ENCODE measurements at places on chromosomes 3 and 15.
A peak's percentile ranks its signal among the peaks of the same experiment; 100 is the strongest.

DNA sequence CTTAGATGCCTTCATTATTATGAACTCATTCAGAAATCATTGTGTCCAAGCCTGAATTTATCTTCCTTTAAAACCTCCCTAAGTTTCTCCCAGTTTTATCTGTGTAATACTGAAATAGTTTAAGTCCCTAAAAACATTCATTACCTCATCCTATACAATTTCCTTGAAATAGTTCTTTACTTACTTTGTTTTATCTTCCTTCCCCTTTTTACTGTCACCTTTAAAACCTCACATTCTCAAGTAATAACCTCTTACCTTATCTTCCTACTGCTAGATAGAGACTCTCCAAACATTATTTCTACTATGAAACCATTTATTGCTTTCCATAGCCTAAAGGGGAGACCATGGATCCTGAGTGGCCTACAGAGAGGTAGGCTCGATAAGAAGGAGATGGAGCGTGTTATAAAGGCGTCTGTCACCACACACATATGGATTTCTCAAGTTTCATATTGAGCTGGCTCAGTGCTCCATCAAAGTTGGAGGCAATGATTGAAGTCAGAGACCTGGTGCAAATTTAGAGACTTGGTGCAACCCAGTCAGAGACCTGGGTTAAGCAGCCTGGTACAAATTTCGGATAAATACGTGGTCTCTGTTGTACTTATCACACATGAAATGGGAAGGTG lies 140.4 kb downstream of the NFKBIZ start:
- DNase-seq = no peak

DNA sequence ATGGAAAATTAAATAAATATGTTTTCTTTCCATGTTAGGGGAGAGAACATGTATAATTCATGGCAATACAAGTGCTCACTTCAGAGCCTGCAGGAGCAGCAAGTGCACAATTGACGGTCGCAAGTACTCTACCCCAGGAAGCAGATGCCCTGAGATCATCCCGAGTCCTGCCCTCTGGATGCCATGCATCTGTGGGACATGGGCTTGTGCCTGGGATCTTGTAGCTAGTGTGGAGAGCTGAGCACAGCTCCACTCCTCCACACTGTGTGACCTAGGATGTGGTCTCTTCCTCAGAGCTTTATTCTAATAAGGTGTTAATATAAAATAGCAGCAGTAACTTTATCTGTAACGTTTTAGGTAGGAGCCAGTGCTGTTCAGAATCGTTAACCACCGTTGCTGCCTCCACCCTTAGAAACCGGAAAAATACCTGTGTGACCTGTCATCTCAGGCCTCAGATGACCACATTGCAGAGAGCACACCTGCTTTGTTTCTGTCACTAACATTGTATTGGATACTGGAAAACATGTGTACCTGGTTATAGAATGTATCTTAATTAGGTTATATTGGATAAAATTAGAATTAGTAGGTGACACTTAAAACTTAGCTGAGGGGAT lies 105.0 kb upstream of the GOLGA6L6 start:
- DNase-seq = no peak

DNA sequence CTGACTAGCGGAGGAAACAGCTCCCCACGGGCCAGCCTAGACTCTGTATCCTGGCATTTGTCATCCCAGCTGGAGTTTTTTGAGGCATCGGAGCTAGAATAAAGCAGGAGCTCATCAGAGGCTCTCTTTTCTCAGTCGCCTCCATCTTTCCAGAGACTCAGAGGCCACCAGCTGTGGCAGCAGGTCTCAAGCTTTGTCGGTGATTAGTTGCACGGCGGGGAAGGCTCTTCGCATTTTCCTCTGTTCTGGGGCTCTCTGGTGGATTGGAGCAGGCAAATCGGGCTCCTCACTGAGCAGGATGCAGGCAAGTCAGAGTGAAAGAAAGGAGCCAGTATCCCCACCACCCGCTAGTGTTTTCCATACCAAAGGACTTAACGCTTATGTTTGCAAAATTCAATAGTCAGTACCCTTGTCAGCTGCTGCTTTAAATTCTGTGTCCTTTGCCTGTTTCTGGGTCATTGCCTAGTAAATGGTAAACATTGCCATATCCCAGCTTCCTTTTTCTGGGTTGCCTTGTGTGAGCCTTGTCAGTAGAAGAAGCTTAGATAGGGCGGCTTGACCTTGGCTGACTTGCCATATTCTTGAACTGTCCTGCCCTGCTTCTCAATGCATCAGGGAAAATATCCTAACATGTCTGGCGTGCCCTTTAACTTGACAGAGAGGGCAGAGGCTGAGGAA lies 127.1 kb downstream of the PTPRG start:
- no peak for DNase-seq

DNA sequence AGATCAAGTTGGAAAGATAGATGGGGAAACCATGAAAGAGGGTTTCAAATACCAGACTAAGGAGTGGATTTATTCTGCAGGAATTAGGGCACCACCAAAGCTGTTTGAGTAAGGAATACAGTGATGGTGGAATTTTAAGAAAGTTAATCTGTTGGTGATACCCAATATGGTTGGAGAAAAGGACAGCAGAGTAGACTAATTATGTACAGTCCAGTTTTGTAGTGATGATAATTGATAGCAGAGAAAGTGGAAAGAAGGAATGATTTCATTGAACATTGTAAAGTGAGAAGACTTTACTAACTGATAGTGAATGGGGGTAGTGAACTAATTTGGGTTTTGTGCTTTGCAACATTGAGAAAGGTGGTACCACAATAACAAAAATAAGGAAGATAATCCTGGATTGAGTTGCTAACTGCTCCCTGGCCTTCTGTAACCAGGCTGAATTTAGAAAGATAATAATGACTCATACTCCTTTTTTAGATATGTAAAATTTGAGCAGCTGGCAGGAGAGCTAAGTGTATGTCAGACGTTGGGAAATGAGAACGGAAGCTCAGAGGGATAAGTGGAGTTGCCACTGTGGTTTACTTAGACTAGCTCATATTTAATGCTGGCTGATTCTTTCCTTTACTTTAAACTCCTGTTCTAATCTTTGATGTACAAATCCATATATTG lies 16.9 kb downstream of the TCAIM start:
- no peak for DNase-seq

DNA sequence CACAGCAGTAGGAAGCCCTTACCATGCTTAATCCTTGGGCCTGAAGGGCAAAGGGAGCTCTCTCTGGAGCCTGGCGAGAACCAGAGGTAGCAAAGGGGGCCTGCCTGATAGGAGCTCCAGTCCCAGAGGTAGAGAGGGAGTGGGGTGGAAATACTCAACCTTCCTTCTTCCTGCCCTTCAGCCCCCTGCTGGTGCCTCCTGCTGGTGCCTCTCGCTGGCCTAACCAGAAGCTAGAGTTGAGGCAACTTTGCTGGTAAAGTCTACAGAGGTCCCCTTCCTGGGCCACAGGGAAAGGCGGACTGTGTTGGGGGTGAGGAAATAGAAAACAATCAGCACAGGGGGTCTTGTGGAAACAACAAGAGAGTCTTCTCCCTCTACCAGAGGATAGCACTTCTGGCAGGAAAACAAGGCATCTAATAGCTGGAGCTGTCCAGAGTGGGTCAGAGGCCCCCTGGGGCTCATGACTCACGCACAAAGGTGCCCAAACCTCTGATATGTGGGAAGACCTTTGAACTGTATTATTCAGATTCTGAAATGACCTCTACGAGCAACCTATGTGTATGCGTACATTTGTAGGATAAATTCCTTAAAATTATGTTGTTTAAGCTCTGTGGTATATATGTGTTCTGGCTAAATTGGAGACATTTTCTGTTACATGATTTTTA lies 133.9 kb downstream of the LRRC28 start:
- no peak for DNase-seq

GRCh38 chr3:159032311-159032710 lies 230.5 kb downstream of the MFSD1 start:
- no peak for DNase-seq

- DNase-seq = peak; percentile 78
These were observed 762 bp downstream of the NCK1 start for GRCh38 chr3:136862617-136863322.

DNA sequence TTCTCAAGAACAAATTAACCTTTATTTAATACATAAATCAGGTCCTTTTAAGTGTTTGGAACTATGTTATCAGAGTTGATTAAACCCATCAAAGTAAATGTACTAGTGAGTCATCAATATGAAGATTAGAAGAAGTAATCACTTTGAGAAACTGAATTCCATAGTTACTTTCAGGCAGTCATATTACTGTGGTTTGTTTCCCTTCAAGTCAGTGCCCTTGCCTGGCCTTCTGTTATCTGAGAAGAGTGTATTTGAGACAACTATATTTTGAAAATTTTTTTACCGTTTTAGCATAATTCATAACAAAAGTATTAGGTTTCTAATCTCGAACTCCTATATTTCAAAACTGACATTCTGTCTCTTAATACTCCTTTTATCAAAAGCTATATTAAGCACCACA lies 73.6 kb downstream of the GMPS start:
- DNase-seq = no peak

- no peak for DNase-seq
These were observed 8.0 kb downstream of the PIK3CA start for GRCh38 chr3:179156170-179156569.

GRCh38 chr3:194212161-194212844 lies 76.4 kb downstream of the HES1 start:
- no peak for DNase-seq

- DNase-seq = peak; percentile 68
These were observed 71.9 kb upstream of the MBNL1 start for GRCh38 chr3:152196782-152197181.

DNA sequence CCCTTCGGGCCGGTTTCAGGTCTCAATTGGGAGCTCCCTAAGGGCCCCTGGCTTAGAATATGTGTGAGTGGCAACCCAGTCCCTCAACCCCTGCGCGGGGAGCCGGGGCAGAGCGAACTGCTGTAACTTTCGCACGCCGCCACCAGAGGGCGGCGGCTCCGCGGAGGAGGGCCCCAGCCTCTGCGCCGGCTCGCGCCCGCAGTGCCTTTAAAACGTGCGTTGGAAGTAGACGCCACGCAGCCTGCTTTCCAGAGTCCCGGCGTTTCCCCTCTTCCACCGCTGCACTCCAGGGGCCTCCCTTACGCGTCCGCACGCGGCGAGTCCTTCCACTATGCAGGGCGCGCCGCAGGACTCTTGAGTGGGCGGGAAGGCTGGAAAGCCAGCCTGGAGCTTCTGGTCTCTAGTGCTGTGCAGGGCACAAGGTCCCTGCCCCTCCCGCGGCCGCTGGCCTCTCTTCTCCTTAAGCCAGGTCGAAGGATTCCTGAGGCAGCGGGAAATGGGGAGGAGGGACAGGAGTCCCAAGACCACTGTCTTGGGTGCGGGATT lies 23.7 kb upstream of the RNU6-1 start:
- DNase-seq = peak; percentile 88

DNA sequence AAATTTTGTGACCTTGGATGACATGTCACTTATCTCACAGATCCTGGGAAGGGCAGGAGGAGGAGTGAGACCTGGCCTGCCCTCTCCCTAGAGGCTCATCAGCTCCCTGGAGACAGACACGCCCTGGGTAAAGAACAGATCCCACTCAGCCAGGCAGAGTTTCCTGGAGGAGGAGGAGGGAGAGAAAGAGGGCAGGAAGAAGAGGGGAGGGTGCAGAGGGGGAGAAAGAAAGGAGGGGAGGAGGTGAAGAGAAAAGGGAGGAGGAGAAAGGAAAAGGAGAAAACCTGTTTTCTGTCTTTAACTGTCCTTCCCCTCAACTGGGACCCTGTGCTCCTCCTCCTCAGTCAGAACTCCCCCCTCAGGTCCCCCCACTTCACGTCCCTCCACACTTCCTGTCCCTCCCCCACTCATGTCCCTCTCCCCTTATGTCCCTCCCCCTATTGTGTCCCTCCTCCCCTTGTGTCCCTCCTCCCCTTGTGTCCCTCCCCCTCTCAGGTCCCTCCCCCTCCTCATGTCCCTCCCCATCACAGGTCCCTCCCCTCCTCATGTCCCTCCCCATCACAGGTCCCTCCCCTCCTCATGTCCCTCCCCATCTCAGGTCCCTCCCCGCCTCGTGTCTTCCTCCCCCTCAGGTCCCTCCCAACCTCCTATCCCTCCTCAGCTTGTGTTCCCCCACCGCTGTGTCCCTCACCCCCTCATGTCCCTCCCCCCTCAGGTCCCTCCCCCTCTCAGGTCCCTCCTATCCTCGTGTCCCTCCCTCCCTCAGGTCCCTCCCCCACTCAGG lies 52.3 kb upstream of the CGNL1 start:
- DNase-seq = peak; percentile 26

- DNase-seq = no peak
These were observed 26.6 kb downstream of the GP9 start for GRCh38 chr3:129087138-129087702.

GRCh38 chr3:38002291-38002876 lies 11.8 kb downstream of the VILL start:
- no peak for DNase-seq

DNA sequence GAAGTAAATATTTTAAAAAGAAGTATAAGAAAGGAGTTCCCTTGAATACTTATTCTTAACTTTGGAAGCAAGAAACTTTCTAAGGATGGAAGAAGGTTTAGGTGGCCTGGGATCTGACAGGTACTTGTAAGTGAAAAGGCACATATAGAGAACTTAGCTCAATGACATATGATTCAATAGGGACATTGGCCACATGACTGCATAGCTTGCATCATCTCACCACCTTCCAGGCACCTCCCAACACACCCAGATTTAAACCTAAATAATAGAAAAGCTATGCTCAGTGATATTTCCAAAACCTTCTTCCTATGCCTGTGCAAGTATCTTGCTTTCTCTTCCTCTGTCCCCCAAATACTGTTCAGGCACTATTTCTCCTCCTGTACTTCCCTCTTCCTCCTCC lies 4.7 kb upstream of the P2RY1 start:
- no peak for DNase-seq

DNA sequence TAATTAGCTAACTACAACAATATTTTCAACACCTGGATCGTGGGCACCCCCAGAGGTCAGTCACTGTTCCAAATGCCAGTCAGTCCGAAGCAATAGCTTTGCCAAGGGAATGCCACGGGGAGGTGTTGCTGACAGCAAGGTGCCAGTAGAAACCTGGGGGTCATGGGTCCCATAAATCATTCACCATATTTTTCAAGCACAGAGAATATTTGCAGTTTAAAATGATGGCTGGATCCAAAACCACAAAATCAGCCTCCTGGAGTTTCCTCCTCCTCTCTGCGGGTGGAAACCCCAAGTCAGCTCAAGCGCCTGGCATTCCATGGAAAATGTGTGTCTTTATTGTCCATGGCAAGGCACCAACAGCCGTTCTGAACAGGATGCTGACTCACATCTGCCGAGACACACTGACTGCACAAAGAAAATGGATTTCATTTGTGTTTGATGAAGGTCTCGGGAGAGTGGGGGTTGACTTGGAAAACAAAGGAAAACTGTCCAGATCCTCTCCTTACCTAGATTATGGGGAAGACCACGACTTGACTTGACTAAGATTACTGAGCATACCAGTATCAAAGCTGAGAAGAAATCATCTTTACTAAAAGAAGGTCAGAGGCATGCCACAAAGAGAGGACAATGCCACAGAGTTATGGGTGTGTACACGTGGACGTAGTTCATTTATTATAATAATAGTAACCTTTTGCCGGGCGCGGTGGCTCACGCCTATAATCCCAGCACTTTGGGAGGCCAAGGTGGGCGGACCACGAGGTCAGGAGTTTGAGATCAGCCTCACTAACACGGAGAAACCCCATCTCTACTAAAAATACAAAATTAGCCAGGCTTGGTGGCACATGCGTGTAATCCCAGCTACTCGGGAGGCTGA lies 26.4 kb downstream of the ANXA2 start:
- DNase-seq = no peak

- no peak for DNase-seq
These were observed 25.9 kb downstream of the TRIM71 start for GRCh38 chr3:32843510-32844321.

GRCh38 chr3:195752546-195753331 lies 32.0 kb downstream of the MUC20 start:
- no peak for DNase-seq

Measured in GM06990 (cell line).